ENCODE measurements at places on chromosomes 7 and 10. TPM values are rescaled to one million over a fixed set of nuclear protein-coding genes. Genes with fewer than 3 reads are reported as not detected.

- H3K36me3 ChIP-seq, result no peaks in the 10 kb centered on the region
- no peak for DNase-seq
- H3K27ac ChIP-seq, result no peak overlapping the region
These were observed 750.2 kb downstream of the XPNPEP1 start for GRCh38 chr10:109173121-109173520.

DNA sequence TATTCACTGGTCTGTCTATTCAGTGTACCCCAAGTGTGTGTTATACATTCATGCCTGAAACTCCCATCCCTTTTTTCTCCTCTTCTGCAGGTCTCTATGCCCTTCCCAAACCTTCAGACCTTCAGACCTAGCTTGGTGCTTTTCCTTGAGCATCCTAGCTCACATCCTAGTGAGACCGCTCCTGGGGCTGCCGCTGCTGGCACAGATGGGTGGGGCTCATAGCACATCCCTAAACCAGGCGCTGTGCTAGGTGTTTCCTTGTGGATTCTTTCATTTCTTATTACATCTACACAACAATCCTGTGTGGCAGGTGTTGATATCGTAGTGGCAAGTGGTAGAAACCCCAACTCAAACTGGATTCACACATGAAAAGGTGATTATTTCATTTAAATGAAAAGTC, 43.2 kb downstream of the PRR15 start:
- peaks cover 4% of the 10 kb centered on the region for H3K4me1 ChIP-seq
- DNase-seq, result no peak
- H3K27ac ChIP-seq, result no peak overlapping the region
- no peaks in the 10 kb centered on the region for H3K27me3 ChIP-seq

DNA sequence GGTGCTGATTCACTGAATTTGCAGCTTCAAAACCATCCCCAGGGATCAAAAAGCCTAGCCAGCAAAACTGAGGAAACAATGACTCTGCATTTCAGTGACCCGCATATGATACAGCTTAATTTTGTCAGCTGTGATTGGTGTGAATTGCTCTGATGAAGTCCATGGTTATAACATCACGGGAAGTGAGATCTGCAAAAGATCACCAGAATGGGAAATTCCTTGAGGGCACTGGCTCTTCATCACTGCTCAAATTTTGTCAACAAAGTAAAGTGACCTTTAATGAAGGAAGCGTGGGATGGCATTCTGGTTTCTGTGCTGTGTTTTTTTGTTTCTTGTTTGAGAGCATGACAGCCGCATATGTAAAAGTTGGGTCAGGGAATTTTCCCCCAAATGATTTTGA, 745.9 kb downstream of the GATA3 start:
- DNase-seq, result no peak
- no peaks in the 10 kb centered on the region for H3K36me3 ChIP-seq
- no peaks in the 10 kb centered on the region for H3K4me1 ChIP-seq
- no peaks in the 10 kb centered on the region for H3K27me3 ChIP-seq
- H3K27ac ChIP-seq, result no peak overlapping the region
- no peak overlapping the region for H3K4me3 ChIP-seq

DNA sequence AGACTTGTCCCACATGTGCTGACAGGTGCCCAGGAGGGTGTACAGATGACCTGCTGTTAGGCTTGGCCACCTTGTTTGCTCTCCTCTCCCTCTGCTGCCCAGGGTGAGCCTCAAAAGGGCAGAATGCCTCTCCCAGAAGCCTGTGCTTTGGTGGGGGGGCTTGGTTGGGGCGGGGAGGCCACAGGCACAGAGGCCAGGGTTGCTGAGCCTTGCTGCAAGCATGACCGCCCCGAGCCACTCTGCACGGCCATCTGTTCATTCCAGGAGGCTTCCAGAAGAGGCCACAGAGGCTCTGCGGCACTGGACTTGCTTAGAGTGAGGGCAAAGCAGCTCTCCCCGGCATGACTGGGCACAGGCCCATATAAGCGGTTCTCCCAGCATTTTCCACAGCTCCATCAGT, 190.8 kb downstream of the GLRX3 start:
- H3K27ac ChIP-seq, result no peak overlapping the region
- no peak for DNase-seq
- H3K4me1 ChIP-seq, result no peaks in the 10 kb centered on the region
- H3K27me3 ChIP-seq, result no peaks in the 10 kb centered on the region
- H3K4me3 ChIP-seq, result no peak overlapping the region

DNA sequence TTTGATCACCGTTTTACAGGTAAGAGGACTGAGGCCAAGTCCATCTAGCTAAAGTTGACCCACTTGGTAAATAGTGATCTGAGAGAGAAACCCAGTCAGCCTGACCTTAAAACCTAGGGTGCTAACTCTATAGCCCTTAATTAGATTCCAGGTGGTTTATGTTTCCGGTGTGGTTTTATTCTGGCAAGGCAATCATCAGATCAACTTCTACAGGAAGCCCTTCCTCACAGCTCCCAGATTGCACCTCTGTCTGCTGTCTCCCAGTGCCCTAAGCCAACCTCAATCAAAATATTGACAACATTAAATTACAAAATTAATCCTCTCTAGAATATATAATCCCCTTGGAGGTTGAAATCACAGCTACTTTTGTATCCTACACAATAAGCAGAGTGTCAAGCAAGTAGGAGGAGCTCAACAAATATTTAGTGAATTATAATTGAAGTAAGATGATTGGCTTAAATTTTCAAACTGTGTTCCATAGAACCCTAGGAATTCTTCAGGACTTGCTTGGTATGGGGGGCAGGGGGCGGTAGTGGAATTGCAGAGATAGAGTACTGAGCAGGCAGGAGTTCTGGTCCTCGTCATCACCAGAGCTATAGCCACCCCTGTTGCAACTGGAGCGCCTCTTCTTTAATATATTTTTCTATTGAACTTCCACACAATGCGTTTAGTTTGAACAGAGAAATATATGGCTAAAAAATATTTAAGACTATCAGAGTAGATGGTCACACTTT, 692.8 kb upstream of the LRRN3 start:
- no peaks in the 10 kb centered on the region for H3K27me3 ChIP-seq
- H3K4me1 ChIP-seq, result no peaks in the 10 kb centered on the region
- H3K4me3 ChIP-seq, result no peak overlapping the region
- no peak overlapping the region for H3K27ac ChIP-seq
- no peak for DNase-seq

- peaks cover 23% of the 10 kb centered on the region for H3K4me1 ChIP-seq
- DNase-seq, result no peak
- peaks cover 24% of the 10 kb centered on the region for H3K36me3 ChIP-seq
- no peak overlapping the region for H3K27ac ChIP-seq
- no peaks in the 10 kb centered on the region for H3K27me3 ChIP-seq
These were observed 1.9 kb downstream of the GSTK1 start for GRCh38 chr7:143265017-143265693.

- no peak overlapping the region for H3K27ac ChIP-seq
- peaks cover 4% of the 10 kb centered on the region for H3K4me1 ChIP-seq
- no peak overlapping the region for H3K4me3 ChIP-seq
These were observed 9.5 kb upstream of the BLNK start for GRCh38 chr10:96280859-96281258.

DNA sequence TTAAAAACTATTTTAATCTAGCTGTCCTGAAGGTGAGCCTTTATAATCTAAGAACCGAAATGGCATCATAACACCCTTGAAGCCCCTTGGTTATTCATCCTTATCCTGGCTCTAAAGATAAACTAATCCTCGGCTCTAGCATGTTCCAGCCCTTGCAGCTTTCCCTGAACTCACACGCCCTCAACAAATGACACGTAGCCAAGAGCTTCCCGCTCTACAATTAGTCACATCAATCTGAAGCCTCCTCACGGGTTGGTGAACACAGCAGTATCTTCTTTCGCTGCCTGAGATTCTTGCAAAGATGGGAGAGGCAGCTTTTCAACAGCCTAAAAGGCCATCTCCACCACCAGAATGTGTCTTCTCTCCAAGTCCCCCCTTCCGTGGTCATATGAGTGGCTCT, 4.1 kb downstream of the FRMD4A start:
- no peaks in the 10 kb centered on the region for H3K27me3 ChIP-seq
- H3K4me3 ChIP-seq, result no peak overlapping the region
- no peaks in the 10 kb centered on the region for H3K36me3 ChIP-seq

DNA sequence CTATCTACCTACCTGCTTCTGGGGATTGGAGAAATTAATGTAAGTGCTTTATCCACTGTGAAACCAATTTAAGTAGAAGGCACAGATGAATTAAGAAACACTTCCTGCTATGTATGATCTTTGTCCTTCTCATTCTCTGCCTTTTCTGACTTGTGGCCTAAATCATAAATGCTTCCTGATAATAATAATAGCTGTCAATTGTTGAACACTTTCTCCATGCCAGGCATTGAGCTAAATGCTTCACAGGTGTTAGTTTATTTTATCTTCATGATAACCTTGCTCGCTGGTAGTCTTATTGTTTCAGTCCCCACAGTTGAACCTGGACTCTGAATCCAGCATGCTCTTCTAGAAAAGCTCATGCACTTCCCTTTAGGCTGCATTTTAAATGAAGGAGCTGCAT, 75.4 kb downstream of the CHN2 start:
- H3K27ac ChIP-seq, result no peak overlapping the region
- DNase-seq, result no peak
- H3K27me3 ChIP-seq, result no peaks in the 10 kb centered on the region
- no peaks in the 10 kb centered on the region for H3K4me1 ChIP-seq
- no peaks in the 10 kb centered on the region for H3K36me3 ChIP-seq

DNA sequence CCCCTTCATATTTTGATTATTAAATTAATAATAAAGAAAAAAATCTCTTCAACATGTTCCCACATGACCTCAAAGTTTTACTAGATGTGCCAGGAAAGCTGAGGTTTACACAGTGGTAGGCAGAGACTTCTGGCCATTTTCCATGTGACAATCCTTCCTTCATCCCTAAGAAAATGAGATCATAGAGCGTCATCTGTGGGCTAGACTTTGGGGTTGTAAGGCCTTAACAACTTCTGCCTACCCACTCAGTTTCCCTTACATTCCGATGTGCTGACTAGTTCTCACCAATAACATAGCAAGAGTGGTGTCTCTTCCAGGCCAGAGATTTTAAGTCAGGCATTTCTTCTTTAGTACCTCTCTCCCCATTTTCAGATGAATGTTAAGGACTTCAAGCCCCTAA, 171.1 kb upstream of the PHF14 start:
- no peak overlapping the region for H3K4me3 ChIP-seq
- H3K36me3 ChIP-seq, result no peaks in the 10 kb centered on the region
- DNase-seq, result no peak
- H3K4me1 ChIP-seq, result no peaks in the 10 kb centered on the region

DNA sequence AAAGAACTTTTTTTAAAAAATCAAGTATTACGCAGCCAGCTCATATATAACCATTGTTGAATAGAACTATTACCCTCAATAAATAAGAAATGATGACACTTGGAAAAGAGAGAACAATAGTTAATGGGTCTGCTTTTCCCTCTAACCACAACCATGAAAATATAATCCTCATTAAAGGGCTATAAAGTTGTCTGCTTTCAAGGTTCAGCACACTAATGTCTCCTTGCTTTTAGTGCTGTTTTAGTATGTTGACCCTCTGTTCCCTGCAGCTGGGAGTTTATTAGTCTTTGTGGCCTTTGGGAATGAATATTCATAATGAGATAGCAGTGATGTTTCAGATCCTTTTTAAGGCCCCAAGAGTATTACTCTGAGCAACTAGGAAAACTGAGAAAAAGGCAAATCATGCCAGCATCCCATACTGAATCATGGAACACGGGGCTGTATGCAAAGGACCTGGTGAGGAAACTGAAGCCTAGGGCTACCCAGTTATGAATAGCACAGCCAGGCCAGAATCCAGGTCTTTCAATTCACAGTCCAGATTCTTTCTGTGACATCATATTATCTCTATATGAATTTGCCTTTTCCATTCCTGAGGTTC, 332.0 kb upstream of the LRGUK start:
- H3K27me3 ChIP-seq, result no peaks in the 10 kb centered on the region
- H3K36me3 ChIP-seq, result no peaks in the 10 kb centered on the region
- no peak for DNase-seq
- no peak overlapping the region for H3K4me3 ChIP-seq

DNA sequence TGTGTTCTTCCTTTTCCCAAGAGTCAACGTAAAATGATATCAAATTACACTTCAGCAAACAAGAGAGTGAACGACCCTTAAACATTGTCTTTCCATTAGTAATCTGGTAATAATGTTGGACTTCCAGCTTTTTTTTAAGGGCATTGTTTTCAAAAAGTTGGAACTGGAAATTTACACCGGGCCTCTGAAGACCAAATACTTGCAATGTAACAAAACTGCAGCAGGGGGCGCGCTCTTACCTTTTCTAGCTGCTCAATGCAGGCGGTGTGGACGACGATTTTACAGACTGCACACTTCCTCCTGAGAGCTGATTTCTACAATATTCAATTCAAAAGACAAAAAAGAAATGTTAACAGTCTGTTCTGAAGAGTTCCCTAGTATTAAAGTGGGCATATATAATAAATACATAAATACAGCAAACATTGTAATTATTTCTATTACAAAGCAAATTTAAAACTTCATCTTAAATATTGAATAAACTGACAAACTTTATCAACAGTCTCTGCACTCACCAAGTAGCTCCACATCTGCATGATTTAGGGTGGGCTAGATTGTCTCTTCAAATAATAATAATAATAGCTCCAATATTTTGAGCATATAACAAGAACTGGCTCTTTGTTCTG, 190.4 kb downstream of the DGKI start:
- no peak overlapping the region for H3K4me3 ChIP-seq
- H3K36me3 ChIP-seq, result no peaks in the 10 kb centered on the region
- peaks cover 11% of the 10 kb centered on the region for H3K4me1 ChIP-seq
- no peaks in the 10 kb centered on the region for H3K27me3 ChIP-seq
- peak; percentile 41 for DNase-seq
- H3K27ac ChIP-seq, result peak overlapping the region; percentile 56

- no peak overlapping the region for H3K27ac ChIP-seq
- H3K4me3 ChIP-seq, result no peak overlapping the region
- no peak for DNase-seq
- no peaks in the 10 kb centered on the region for H3K36me3 ChIP-seq
- no peaks in the 10 kb centered on the region for H3K27me3 ChIP-seq
These were observed 235.8 kb upstream of the RHOBTB1 start for GRCh38 chr10:61179771-61180170.

GRCh38 chr7:2015251-2015871, 217.4 kb downstream of the MAD1L1 start:
- no peaks in the 10 kb centered on the region for H3K27me3 ChIP-seq
- H3K4me3 ChIP-seq, result no peak overlapping the region
- H3K27ac ChIP-seq, result no peak overlapping the region

DNA sequence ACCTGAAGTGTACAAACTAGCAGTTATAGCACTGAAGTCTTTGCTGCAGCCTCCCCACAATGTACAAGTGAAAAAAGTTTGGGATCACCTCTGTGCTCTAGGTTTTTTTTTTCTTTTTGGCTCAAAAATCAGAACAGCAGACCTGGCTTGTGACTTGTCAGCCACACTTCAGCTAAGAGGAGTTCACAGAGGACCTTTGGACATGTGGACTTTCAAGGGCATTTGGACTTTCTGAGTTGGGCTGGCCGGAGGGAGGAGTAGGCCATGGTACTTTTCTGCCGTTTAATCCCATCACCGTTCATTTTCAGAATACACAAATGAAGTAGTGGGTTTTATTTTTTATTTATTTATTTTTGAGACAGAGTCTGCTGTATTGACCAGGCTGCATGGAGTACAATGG, 21.9 kb upstream of the ACSL5 start:
- no peak overlapping the region for H3K27ac ChIP-seq
- H3K27me3 ChIP-seq, result no peaks in the 10 kb centered on the region
- H3K4me3 ChIP-seq, result no peak overlapping the region

The NACAD gene
- total RNA-seq, result 10.8 TPM

The RSPH10B2 gene
- not detected for total RNA-seq

The GLI3 gene
- total RNA-seq, result 3.4 TPM

The MSMB gene
- total RNA-seq, result not detected

The GPR15LG gene
- total RNA-seq, result not detected

The INHBA gene
- total RNA-seq, result 24.0 TPM

The SLC26A4 gene
- 1.5 TPM for total RNA-seq

The ATG9B gene
- total RNA-seq, result 1.2 TPM

The LMTK2 gene
- total RNA-seq, result 17.6 TPM
